ENCODE measurements at places on chromosomes 1 and 21.
A peak's percentile ranks its signal among the peaks of the same experiment; 100 is the strongest.

DNA sequence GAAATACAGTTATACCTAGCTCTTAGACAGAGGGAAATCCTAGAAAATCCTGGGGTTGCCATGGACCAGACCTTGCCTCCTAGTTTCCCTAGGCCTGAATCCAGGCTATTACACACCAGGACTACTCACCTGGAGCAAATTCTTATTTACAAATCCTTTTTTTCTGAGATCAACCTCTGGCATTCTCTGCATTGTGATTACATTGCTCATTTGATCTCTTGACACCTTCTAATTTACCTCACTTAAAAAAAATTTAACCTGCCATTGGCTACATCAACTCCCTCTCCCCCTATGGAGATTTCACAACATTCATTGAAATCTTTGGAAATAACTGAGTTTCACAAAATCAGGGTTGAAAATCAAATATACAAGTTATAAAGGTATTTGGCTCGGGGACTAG is 2.9 kb upstream of the C1orf105 start:
- DNase-seq = no peak

- DNase-seq = no peak
Measured at GRCh38 chr1:238677567-238677966, 708.8 kb upstream of the CHRM3 start.

- no peak for DNase-seq
Measured at GRCh38 chr1:246001837-246002230, 505.2 kb downstream of the SMYD3 start.

- DNase-seq = no peak
Measured at GRCh38 chr21:30271156-30271555, 11.6 kb downstream of the KRTAP24-1 start.

DNA sequence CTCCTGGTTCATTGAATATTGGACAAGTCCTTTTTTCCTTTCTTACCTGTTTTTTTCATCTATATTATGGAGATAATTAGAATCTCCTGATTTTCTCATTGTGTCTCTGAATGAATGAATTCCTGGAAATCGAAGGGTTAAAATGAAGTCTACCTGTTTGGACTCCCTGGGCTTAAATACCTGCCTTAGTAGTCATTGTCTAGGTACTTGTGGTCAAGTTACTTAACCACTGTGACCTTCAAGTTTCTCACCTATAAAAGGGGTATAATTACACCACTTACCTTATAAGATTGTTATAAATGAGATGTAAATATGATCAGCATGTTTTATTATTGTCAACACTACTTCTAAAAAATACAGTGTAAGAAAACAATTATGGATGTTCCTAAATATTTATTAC is 9.0 kb upstream of the TBX19 start:
- DNase-seq = no peak

- DNase-seq = no peak
Measured at GRCh38 chr1:179313004-179313403, 19.4 kb downstream of the SOAT1 start.

- no peak for DNase-seq
Measured at GRCh38 chr1:41950820-41951219, 32.1 kb upstream of the HIVEP3 start.

- DNase-seq = no peak
Measured at GRCh38 chr21:42835611-42836401, 43.5 kb downstream of the WDR4 start.

DNA sequence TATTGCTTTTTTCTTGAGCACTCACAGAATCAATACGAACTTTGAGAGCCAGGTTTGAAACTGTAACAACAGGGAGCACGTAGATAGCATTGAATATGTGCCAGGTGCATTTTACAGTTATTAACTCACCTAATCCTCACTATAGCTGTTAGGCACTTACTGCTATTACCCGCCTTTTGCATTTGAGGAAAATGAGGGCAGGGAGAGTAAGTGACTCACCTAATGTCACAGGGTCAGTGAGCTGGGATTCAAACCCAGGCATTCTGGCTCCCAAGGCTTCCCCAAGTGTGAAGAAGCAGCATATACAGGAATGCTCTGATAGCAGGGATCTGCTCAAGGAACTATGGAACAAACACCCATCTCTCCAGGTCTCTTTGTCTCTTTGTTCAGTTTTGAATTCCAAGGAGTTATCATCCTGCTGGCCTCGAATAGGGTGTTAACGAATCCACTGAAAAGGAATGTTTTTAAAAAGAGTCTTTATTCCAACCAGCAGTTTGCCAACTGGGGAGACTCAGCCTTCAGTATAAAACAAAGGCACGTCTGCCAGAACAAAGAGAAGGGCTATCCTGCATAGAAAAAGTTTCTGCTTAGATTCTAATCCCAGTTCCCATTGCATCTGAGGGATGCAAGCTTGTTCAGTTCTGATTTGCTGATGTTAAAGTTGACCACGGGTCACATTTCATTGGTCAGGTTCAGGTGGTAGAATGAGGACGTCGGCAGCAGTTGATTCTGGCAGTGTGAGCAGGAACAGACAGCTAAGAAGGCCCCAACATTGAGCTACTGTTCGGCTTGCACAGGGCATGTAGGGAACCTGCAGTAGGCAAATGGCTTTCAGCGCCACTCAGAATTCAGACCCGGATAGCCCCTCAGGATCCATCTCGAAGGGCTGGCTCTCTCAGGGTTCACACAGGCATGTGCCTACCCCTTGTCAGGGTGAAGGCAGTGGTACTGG is 22.1 kb downstream of the TRIM67 start:
- DNase-seq = no peak

DNA sequence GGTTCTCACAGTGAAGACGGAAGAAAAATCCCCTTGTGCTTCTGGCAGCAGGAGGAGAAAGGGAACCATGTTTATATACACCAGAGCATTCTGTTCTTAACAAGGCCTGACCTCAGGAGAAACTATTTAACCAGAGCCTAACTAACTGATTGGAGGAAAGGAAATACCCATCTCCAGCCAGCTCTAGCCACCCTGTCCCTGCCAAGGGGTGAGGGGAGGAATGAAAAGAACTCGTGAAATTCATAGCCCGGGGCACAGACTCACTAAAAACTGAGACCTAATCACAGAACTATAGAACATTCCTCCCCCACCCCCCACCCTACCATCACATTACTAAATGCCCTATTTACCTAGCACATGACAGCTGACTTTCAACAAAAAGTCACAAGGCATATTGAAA is 65.0 kb downstream of the KCNH1 start:
- DNase-seq = peak; percentile 41

DNA sequence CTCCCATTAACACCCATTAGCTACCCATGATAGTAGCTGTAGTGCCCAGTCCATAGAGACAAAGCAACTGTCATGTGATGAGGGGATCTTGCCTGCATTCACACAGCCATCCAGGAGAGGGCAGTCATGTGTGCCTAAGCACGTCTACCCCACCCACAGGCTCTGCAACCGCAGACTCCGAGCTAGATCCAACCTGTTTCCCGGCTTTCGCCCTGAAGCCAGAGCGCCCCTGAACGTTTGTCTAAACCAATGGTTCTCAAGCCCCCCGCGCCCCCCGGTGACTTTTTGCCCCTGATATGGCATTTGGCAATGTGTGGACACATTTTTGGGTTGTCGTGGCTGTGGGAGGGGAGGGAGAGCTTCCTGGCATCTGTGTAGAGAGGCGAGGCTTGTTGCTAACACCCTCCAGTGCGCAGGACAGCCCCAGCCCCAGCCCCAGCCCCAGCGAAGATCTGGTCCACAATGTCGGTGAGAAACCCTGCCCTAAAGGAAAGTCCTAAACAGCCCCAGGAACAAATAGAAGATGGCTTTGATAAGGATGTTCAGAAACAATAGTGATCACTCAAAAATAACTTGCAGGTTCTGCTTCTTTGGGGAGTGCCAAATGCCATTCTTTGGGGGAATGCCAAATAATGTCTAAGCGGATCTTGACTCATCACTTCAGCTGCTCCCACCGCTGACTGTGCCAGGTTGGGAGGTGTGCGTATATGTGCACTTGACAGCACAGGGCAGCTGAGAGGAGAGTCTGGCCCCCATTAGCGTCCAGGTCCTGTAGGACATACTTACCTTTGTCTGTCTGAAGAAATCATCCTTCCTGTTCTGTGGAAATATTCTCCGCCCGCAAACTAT is 34.5 kb downstream of the SLC44A3 start:
- peak; percentile 90 for DNase-seq

DNA sequence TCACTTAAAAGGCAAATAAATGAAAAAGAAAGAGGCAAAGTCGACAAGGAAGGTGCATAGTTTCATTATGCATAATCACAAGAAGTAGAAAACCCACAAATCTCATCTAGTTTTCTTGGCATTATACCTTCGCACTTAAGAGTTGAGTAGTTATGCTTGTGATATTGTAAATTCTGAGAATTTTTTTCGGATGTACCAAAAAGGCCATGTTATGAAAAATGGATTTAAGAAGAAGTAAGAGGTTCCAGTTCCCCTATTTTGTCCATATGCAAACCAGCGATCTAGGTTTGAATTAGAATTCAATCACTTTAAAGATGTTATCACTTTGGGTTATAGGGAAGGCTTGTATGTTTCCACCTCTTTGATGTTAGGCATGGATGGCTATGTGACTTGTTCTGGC is 7.9 kb upstream of the ERICH3 start:
- no peak for DNase-seq

GRCh38 chr1:89453123-89453972 is 71.3 kb upstream of the LRRC8B start:
- DNase-seq = no peak

- DNase-seq = no peak
Measured at GRCh38 chr1:36971852-36972618, 62.3 kb downstream of the GRIK3 start.

DNA sequence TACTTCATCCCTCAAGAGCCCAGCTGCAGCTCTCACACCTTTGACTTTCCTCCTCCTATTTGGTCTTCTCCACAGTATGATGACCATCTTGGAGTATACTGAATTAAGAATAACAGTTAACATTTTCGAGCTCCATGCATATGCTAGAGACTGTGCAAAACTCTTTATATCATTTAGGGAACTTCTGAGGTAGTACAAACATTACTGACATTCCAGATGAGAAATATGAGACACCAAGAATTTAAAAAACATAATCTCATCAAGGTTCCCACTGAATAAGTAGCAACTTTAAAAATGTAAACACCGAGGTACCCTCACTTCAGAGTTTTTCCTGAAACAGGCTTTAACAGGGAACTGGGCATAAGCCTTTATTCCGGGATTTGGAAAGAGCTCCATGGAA is 22.7 kb downstream of the FMO3 start:
- DNase-seq = no peak

GRCh38 chr1:100115524-100115923 is 17.2 kb downstream of the SASS6 start:
- no peak for DNase-seq

DNA sequence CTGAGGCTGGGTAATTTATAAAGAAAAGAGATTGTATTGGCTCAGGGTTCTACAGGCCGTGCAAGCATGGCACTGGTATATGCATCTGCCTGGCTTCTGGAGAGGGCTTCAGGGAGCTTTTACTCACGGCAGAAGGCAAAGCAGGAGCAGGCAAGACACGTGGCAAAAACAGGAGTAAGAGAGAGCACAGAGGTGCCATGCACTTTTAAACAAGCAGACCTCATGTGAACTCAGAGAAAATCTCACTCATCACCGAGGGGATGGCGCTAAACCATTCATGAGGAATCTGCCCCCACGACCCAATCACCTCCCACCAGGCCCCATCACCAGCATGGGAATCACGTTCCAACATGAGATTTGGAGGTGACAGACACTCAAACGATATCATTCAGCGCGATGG is 400.7 kb upstream of the RUNX1 start:
- DNase-seq = no peak

DNA sequence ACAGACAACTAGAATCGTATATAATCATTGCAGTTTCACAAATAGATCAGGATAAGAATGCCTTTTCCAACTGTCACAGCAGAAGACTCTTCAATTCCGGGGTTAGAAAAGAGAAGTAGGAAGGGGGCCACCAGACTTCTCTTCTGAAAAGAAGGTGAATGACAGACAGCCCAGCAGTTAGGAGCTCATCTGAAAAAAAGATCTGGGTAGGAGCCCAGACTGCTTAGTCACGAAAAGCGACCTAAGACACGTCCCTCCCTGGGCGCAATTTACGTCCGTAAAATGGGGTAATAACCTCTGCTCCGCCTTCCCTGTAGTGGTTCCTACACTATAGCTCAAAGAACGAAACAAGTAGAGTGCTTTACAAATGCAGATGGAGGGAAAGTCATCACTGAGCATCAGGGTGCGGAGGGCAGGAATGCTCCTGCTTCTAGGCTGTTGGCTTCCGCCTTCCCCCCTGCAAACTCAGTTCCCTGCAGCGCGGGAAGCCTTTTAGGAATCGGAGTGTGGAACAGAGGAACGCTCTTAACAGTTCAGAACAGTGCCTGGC is 582 bp downstream of the ORC1 start:
- peak; percentile 81 for DNase-seq

GRCh38 chr1:63824451-63824850 is 50.6 kb downstream of the ROR1 start:
- no peak for DNase-seq

All from H9 (cell line).